ENCODE measurements at places on chromosomes 16 and 17.
A peak's percentile ranks its signal among the peaks of the same experiment; 100 is the strongest.

GRCh38 chr17:74272731-74273201 lies 1.3 kb upstream of the DNAI2 start:
- no peak for DNase-seq

GRCh38 chr16:72018470-72018869 lies 9.9 kb downstream of the DHODH start:
- no peak for DNase-seq

- DNase-seq: peak; percentile 50
Measured at GRCh38 chr17:2060681-2061440, 6.0 kb downstream of the HIC1 start.

DNA sequence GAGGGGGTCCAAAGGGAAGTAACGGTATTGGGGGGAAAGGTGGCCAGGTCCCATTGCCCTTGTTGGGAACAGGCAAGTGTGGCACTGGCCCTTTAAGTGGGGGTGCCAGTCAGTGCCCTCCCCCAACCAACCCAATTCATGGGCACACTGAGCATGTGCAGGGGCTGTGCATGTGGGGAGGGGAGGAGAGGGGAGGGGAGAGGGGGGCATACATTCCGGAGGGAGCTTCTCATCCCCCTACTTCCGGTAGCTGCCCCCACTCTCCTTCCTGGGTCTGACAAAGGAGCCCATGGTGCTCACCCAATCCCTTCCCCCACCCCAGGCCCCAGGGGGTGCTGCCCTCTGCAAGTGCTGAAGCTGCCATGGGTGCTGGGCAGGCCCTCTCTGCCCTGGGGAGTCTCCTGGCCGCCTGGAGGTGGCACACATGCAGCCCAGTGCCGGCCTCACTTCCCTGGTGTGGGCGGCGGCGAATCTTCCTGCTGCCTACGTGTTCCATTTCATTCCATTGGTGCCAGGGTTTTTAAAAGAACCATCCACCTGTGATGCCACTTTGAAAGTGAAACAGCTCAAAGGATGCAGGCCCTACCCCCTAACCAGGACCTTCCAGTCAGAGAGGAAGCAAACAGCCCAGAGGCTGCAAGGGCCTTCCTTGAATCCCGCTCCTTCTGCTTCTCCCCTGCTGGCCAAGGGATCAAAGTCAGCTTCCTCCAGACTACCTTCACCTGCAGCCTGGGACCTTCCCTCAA lies 11.0 kb downstream of the HEXIM2 start:
- peak; percentile 73 for DNase-seq

GRCh38 chr17:78407387-78408000 lies 29.0 kb downstream of the PGS1 start:
- DNase-seq: no peak

DNA sequence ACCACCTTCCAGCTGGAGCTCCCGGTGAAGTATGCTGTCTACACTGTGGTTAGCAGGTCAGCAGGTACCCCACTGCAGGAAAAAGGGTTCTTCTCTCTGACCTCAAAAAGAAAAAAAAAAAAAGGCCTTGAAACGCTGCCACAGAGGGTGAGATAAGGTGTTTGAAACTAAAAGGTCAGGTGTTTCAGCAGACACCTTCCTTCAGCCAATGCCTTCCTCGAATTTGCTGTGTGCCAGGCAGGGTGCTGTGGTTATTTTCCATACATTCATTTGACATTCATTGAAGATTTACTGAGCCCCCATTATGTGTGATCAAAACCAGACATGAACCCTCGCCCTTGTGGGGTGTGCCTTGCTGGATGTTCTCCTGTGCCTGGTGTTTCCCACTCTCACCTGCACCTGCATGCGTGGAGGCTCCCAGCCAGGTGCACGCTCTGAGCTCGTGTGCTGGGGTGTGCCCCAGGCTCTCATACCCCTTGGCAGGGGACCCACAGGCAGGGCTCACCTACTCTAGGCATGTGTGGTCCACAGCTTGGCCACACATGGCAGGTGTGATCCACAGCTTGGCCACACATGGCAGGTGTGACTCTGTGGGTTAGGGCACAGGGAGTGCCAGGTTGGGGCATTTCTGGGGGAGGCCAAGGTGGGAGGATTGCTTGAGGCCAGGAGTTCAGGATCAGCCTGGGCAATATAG lies 15.8 kb upstream of the ITGAD start:
- no peak for DNase-seq

- DNase-seq: no peak
Measured at GRCh38 chr16:52592778-52593177, 45.8 kb upstream of the TOX3 start.

GRCh38 chr17:57562184-57562698 lies 182.9 kb downstream of the CCDC182 start:
- no peak for DNase-seq

GRCh38 chr17:59490216-59490615 lies 75.2 kb upstream of the DHX40 start:
- DNase-seq: no peak

DNA sequence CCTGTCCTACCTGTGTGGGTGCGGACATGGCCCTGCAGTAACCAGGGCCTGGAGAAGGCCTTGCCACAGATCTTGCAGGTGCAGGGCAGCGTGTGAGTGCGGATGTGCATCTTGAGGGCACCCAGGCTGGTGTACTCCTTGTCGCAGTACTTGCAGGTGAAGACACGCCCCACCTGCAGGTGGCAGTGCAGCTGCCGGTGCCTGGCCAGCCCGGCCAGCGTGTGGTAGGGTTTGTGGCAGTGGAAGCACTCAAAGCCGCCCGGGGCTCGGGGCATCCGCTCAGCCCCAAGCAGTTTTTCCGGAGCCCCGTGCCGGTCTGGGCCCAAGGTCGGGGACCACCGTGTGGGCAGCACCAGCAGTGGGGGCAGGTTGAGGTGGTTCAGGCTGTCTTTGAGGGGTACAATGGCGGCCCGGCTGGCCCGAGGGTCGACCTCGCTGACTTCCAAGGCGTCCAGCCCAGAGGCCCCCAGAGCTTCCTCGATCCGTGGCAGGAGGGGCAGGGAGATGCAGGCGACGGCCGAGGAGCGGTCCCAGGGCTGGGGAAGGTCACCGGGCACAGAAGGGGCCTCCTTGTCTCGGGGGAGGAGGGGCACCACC lies 5.1 kb downstream of the SNAI3 start:
- DNase-seq: peak; percentile 80

- no peak for DNase-seq
Measured at GRCh38 chr17:3260600-3260999, 37.6 kb downstream of the OR3A1 start.

GRCh38 chr17:10600571-10600970 lies 51.1 kb upstream of the MYH2 start:
- DNase-seq: no peak

GRCh38 chr17:10842658-10843057 lies 4.8 kb upstream of the PIRT start:
- no peak for DNase-seq

GRCh38 chr16:50229149-50229726 lies 37.1 kb upstream of the ADCY7 start:
- DNase-seq: no peak

- no peak for DNase-seq
Measured at GRCh38 chr17:55198690-55199370, 65.9 kb upstream of the HLF start.

DNA sequence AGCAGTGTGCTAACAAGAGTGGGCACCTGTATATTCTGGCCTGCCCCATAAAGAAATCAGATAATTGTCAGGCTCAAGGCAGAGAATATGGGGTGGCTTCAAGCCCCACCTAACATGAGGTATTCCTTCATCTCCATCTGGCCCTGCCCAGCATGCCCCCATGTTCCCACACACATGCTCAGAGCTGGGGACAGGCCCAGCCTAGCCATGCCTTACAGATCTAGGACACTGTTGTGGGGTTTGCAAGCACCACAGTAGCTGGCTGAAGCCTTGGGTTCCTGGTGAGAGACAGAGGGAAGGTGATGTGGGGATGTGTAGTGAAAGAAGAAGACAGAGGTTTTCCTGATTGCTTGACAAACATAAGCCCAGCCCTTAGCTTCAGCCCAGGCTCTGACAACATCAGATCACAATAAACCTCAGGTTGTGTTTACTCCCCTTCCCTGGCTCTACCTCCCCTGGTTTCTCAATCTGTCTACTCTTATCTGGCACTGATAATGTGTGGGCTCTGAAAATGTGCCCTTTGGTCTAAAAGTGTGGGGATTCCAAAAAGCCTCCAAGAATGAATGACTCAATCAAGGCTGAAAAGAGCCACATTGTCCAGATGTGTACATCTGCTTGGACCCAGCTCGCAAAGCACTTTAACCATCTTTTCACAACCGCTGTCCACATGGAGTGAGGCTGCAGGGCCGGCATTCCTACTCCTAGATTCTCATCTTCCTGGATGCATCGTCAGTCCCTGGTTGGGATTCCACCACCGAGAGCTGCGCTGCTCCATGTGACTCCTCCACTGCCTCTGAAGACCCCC lies 34.4 kb downstream of the CDRT4 start:
- no peak for DNase-seq

- no peak for DNase-seq
Measured at GRCh38 chr17:47884905-47885730, 10.9 kb upstream of the SP2 start.

DNA sequence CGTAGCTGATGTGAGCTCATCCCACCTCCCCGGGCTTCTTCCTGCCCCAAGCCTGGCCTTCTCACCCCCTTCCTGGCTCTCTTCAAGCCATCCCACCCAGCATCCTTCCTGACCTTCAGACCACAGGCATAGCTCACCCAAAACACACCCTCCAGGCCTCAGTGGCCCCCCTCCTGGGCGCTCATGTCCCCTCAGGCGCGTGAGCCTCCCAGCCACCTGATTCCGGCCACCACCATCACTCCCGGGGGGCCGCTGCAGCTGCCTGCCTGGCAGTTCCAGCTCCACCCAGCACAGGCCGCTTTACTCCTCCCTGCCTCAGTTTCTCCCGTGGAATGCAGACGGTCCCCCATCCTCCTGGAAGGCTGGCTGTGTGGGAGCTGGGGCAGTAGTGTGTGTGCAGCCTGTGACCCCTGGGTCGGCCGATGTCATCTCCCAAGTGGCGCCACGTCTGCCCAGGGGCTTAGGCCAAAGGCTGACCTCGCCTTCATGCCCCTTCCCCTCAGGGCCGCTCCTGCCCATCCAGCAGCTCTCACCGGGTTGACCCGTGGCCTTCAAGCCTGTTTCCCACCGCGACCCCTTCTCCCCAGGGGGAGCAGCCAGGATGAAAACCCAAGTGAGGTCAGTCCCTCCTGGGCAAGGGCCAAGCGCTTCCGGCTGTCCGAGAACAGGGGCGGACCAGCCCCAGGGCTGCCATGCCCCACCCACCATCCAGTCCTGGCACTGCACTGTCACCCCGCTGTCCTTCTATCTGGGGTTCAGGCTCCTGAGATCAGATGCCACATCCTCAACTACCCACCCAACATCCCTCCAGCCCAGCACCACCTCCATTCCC lies 11.9 kb upstream of the CHMP6 start:
- DNase-seq: no peak

DNA sequence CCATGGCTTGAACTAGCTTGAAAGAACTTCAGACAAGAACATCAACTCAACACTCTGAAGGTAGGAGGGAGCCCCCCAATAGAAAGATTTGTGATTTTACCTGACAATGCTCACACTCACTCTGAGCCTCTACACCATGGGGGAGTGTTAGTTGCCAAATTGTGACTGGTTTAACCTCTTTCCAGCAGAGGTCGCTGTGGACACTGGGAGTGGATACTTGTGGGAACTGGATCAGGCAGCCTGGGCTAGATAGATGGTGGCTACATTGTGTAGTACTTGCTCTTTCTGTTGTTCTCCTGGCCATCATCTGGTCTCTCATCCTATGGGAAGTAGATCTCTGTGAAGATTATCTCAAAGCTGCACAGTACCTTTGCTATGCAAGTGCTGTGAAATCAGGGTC lies 2.9 kb downstream of the SMPD3 start:
- DNase-seq: no peak

DNA sequence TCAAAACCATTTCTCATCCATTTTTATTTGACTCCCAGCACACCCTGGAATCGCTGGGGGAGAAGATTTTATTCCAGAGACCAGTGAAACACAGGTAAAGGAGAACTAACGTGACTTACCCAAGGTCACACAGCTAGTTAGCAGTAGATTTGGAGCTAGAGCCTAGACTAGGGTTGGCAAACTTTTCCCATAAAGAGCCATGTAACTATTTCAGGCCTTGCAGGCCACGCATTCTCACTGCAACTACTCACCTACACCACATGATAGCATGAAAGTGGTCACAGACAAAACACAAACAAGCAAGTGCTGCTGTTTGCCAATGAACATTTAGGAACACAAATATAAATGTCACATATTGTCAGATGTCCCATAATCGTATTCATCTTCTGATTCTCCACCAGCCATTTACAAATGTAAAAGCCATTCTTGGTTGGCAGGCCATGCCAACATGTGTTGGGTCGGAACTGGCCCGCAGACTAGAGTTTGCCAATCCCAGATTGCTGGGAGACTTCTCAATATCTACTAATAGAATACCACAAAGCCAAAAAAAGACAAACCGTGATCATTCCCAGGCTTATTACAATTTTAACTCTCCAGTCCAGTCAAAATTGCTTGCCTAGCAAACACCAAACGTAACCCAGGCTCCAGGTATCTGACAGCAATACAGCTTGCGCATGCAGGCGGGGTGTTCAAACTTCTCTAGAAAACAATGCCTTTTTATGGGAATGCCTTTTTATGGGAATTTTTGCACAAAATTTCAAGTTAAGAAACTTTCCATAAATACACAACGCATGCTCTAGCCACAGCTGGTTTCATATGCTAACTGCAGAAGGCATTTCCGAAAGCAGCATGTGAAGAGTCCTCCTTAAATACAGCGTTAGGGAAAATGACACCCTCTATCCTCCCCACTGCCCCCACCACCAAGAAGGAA lies 20.9 kb downstream of the ZFHX3 start:
- no peak for DNase-seq

DNA sequence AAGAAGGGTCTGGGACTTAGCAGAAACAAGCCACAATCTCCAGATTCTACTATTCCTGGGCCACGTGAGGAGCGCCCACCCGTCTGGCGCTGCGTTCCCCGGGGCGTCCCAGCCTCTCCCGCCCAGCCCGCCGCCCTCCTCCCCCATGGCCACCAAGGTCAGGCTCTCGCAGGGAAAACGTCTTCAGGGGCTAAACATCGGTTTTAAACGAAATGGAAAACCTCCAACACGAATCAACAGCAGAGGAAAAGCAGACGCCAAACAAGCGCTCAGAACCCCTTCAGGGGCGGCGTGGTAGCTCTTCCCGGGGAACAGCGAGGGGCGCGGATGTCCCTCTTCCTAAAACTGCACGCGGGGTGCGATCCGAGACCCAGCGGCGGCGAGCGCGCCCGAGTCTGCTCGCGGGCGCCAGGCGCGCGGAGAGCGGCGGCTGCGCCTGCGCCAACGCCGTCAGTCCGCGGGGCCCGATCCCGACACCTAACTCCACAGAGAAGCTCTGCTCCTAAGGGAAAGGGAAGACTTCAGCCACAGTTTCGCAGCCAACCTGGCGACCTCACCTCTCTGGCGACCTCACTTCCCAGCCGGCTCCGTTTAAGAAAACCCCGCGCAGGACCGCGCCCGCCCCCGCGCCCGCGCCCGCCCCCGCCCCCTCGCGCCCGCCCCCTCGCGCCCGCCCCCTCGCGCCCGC lies 505 bp upstream of the COG1 start:
- peak; percentile 83 for DNase-seq

- DNase-seq: peak; percentile 74
Measured at GRCh38 chr16:88442727-88443576, 10.1 kb upstream of the ZFPM1 start.

- no peak for DNase-seq
Measured at GRCh38 chr17:40827746-40828453, 5.5 kb upstream of the KRT10 start.

GRCh38 chr16:85689285-85689949 lies 663 bp upstream of the GINS2 start:
- no peak for DNase-seq

GRCh38 chr16:82773018-82773417 lies 146.2 kb downstream of the CDH13 start:
- DNase-seq: no peak

GRCh38 chr16:85978291-85978775 lies 79.4 kb downstream of the IRF8 start:
- DNase-seq: no peak
